H1 (cell line): ENCODE measurements at places on chromosomes 7 and 10. TPM values are rescaled to one million over a fixed set of nuclear protein-coding genes. Genes with fewer than 3 reads are reported as not detected.
A peak's percentile ranks its signal among the peaks of the same experiment; 100 is the strongest.

CRPPA gene
- total RNA-seq, result 0.39 and 0.71 TPM in 2 replicates

- DNase-seq, result no peak
These were observed 486.0 kb downstream of the REEP3 start for GRCh38 chr10:64007157-64007556.

MYL10 gene
- 0.44 TPM in 1 of 2 replicates, not detected in the other for total RNA-seq

DNA sequence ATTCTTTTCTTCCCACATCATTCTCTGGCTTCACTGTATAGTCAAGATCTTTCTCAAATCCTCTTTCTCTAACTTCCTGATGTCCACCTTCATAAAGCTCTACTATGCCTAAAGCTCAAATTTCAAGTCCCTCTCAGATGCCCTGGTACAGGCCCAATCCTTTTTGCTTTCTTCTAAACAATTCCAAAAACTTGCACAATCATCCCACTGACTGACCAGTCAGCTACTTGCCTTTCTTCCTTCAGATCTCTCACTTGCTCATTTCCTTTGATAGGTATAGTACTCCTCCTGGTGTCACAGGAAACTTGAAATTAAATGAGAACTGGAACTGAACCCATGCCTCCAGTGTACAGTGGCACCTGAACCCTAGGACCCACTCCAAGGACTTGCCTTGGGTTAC, 18.2 kb downstream of the SEC31B start:
- DNase-seq, result no peak

- no peak for DNase-seq
These were observed 695.4 kb downstream of the LRMDA start for GRCh38 chr10:76126607-76127527.

EVX1 gene
- total RNA-seq, result not detected in 2 replicates

DNA sequence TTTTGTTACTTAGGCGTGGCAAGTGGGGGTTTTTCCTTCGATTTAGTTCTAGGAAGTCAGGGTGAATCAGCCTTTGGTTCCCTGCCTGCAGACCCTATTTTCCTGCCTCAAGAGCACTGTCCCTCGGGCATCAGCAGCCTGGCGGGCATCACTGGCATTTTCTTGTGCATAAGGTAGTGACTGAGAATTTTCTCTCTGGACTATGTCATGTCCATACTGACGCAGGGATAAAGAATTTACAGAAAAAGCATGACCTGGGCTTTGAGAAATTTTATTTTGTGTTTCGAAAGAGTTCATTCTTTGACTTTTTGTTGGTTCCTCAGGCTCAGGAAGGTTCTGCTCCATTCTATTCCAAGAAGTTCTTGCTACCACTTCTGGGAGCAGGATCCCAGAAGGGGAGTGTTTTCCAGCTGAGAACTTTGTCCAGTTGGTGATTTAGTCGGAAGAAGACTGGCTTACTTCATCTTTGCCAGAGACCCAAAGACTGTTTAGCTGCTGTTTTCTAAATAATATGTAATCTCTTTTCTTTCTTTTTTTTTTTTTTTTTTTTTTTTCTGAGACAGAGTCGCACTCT, 213.9 kb upstream of the SH2B2 start:
- DNase-seq, result no peak

DNA sequence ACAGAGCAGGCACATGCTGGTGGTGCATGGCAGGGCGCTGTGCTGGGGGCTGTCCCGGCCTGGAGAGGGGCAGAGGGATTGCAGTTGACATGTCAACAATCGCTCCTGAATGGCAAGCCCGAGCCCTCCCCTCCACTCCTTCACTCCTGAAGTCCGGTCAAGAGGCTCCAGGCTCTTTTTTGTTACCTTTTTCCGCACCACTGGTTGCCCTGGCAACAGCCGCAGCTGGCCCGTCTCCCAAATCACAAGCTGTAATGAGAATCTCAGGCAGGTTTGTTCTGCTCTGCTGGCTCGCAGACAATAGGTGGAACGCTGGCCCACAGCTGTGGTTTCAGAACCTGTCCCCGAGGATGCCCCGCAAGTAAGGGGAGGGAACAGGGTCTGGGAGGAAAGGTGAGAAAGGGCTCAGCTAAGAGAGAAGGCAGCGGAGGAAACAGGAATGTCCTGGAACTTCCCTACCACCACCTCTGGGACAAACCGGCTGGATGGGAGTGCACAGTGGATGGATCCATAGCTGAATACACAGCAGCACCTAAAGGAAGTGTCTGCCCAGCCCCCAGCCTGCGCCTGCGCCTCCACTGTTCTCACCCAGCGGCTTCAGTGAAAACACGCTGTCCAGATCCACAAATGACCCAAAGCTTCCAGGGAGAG, 58.9 kb downstream of the CALML3 start:
- peak; percentile 67 for DNase-seq

DNA sequence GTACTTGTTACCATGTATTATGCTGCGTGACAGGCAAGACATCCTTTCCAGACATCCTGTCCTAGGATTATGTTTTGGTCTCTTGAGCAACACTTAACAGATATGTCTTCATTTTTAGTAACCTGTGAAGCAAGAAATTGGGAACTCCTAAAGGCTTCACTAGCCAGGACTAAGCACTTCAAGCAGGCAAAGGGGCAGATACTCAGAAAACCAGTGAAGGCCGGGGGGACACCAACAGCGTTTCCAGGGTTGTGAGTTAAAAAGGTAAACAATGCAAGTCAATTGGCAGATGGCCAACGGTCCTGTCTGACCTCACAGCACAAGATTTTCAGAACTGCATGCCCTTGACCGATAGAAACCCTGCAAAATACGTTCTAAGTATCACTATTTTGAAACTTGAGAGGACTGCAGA, 77.6 kb upstream of the SFMBT2 start:
- no peak for DNase-seq

PHKG1 gene
- 0.61 TPM in 1 of 2 replicates, not detected in the other for total RNA-seq

RINT1 gene
- total RNA-seq, result 18.6 and 21.8 TPM in 2 replicates

DNA sequence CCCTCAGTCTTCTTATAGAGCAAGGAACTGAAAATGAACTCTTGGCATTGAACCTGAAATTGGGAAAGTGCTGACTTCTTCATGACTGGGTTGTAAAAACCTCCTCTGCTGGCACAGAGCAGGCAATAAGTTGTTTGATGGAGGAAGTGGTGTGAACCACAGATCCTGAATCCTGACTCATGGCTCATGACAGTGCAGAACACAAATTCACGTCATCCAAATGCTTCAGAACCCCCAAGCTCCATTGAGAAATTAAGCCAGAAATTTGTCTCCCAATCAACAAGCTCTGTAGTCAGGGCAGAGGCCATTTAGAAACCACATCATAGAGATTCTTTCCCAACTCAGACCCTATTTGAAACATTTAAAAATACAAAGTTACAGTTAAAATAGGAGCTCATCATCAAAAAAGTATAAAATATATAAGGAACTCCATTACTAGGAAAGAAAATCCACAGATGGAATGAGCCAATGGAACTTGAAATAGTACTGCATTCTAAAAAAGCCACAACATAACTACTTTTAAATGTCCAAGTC, 10.3 kb upstream of the STK17A start:
- no peak for DNase-seq

DNA sequence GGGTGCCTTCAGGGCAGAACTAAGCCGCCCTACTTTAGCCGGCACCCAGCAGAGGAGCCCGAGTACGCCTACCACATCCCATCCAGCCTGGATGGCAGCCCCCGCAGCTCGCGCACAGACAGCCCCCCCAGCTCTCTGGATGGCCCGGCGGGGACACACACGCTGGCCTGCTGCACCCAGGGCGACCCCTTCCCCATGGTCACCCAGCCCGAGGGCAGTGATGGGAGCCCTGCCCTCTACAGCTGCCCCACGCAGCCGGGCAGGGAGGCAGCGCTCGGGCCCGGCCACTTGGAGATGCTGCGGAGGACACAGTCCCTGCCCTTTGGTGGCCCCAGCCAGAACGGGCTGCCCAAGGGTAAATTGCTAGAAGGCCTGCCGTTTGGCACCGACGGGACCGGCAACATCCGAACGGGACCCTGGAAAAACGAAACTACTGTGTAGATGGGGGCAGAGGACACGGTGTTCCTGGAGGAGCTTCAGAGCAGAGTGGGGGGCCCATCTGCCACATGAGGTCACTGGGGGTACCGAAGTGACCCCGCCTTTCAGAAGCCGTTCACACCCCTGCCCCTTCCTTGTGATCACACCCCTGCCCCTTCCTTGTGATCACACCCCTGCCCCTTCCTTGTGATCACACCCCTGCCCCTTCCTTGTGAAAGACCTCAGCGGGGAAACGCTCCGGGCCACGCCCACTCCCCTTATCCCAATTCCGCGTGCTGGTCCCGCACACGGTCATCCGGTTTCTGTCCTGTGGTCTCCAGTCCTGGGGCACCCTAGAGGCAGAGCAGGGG, 30.8 kb upstream of the KNDC1 start:
- DNase-seq, result no peak

GRCh38 chr7:39686261-39686924, 63.0 kb downstream of the RALA start:
- DNase-seq, result no peak

PLEKHS1 gene
- not detected in 2 replicates for total RNA-seq

CDC14C gene
- total RNA-seq, result not detected in 2 replicates

DNA sequence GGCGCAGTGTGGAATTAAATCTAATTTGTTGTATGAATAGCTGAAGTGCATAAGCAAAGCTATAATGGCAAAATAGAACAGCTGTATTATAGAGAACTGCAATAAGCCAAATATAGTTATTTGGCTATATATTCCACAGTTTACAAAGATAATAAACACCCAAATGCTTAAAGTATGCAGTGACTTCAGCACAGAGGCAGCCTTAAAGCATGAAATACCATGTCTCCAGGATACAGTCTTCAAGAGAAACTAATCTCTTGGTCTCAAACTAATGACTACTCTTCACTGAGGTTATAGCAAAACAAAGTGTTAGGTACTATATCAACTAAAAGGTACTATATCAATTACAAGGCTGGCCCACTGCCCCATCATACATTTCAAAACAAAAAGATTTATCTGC, 48.0 kb downstream of the NT5C2 start:
- no peak for DNase-seq

GRCh38 chr10:118570591-118570990, 24.9 kb downstream of the PRLHR start:
- DNase-seq, result no peak

DNA sequence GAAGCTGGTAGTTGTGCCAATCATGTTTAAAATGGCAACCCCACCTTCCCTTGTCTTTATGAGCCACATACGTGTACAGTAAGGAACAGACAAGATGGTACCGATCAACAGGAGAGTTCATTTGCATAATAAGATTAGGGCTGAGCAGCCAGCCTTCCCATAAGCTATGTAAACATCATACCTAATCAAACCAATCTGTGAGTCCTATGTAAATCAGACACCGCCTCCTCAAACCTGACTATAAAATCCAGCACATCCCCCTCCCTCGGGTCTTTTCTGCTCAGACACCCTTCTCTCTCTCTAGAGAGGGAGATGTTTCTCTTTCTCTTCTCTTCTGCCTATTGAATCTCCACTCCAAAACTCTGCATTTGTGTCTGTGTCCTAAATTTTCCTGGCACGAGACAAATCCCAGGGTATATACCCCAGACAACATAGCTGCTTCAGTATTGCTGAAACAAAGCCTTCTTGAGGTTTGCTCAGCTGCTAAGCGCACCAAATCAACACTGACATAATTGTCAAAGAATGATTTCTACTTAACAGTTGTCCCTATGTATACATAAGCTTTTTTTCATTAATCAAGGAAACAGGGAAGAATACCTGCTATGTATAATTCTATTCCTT, 279.2 kb downstream of the THSD7A start:
- DNase-seq, result no peak

SYT15 gene
- 0.61 and 1.5 TPM in 2 replicates for total RNA-seq

- DNase-seq, result no peak
These were observed 25.6 kb downstream of the TM9SF3 start for GRCh38 chr10:96560966-96561887.

GRCh38 chr7:16773884-16774283, 20.3 kb downstream of the TSPAN13 start:
- no peak for DNase-seq

DNA sequence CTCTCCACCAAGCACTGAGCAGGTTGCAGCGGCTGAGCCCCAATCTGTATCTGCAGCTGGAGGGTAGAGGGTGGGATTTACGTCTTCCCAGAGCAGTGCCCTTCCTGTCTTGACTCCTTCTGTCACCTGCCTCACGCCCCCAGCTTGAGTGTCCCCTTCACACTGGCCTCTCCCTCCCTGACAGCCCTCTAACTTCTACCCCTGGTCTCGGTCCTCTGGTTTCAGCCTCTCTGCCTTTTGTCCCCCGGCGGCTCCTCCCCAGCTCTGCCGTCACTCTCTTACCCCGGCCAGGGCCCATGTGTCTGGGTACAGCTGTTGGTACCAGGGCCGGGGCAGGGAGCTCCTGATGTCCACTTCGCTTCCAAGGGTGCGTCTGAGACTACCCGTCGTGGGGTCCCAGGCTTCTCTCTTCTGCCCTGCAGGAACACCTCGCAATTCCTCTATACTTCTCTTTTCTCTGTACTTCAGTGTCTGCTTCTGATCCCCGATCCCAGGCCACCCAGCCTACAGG, 654 bp downstream of the MUC3A start:
- DNase-seq, result no peak

ERCC6 gene
- total RNA-seq, result 11.9 and 15.8 TPM in 2 replicates
